ENCODE measurements at places on chromosomes 1 and 21.

- peaks cover 2% of the 10 kb centered on the region for H3K4me1 ChIP-seq
- no peak overlapping the region for H3K27ac ChIP-seq
- no peak overlapping the region for H3K4me3 ChIP-seq
- peak; percentile 24 for DNase-seq
Measured at GRCh38 chr1:53572065-53572814, 113.0 kb downstream of the DMRTB1 start.

- H3K27ac ChIP-seq: peak overlapping the region; percentile 33
- DNase-seq: peak; percentile 63
- no peak overlapping the region for H3K4me3 ChIP-seq
- peaks cover 6% of the 10 kb centered on the region for H3K4me1 ChIP-seq
- H3K27me3 ChIP-seq: peaks cover 14% of the 10 kb centered on the region
Measured at GRCh38 chr1:147700042-147701006, 30.0 kb upstream of the ACP6 start.

- no peak overlapping the region for H3K4me3 ChIP-seq
- peaks cover 4% of the 10 kb centered on the region for H3K27me3 ChIP-seq
- H3K4me1 ChIP-seq: peaks cover 6% of the 10 kb centered on the region
- H3K36me3 ChIP-seq: no peaks in the 10 kb centered on the region
Measured at GRCh38 chr1:39625462-39626273, 13.8 kb downstream of the HEYL start.

DNA sequence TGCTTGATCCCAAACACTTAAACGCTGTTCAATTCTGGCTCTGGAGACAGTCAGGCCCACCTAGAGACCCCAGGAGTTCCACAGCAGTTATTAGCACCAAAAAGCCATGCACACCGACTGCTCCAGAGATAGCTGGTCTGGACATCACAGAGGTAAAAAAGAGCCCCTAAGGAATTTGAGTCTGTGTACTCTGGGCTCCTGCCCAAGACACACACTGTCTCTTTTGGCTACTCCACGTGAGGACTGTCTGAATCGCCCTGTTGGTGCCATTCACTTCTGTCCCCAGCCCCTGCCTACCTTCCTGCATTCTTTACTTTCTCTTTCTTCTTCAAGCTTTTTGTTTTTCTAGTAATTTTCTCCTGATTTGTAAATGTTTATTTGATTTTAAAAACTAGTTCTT lies 197.4 kb downstream of the ADGRL2 start:
- H3K27ac ChIP-seq: no peak overlapping the region
- DNase-seq: no peak
- H3K4me3 ChIP-seq: no peak overlapping the region
- no peaks in the 10 kb centered on the region for H3K27me3 ChIP-seq
- H3K4me1 ChIP-seq: no peaks in the 10 kb centered on the region

DNA sequence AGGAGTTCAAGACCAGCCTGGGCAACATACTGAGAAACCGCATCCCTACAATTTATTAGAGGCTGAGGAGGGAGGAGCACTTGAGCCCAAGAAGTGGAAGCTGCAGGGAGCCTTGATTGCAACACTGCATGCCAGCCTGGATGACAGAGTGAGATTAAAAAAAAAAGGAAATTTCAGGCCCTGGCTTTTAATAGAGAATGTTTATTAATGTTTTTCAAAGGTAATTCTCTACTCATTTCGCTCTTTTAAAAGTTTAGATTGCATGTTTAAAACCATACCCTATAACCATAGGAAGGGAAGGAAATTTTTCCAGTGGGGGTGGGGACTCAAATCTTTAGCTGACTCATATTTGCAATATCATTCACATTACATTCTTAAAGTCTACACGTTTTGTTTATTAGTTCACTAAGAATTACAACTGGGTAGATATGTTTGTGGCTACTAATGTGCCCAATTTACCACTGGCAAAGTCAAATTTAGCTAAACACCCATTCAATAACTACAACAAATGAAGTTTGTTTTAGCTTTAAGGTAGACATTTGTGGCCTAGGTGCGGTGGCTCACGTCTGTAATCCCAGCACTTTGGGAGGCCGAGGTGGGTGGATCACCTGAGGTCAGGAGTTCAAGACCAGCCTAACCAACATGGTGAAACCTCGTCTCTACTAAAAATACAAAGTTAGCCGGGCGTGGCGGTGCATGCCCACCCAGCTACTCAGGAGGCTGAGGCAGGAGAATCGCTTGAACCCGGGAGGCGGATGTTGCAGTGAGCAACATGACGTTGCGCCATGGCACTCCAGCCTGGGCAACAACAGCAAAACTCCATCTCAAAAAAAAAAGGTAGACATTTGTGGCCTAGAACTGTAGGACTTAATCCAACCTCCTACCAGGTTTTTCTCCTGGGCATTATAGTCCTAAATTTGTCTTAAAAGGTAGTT lies 5.0 kb downstream of the KDM5B start:
- H3K4me3 ChIP-seq: peak overlapping the region; percentile 43
- H3K36me3 ChIP-seq: peaks cover 14% of the 10 kb centered on the region
- H3K27ac ChIP-seq: peak overlapping the region; percentile 81
- no peak for DNase-seq

DNA sequence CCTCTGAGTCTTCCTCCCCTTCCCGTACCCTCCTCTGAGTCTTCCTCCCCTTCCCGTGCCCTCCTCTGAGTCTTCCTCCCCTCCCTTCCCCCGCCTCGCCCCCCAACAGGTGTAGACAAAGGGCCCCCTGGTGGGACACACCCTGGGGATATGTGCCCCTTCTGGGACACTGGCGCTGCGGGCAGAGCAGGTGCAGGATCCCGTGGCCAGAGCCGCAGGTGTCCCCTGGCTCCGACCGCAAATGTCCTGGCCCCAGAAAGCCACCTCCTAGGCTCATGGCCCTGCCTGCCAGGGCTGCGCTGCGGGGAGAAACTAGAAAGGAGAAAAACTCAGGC lies 51.5 kb upstream of the ARHGEF16 start:
- no peaks in the 10 kb centered on the region for H3K4me1 ChIP-seq
- H3K27ac ChIP-seq: no peak overlapping the region
- no peak for DNase-seq
- H3K36me3 ChIP-seq: no peaks in the 10 kb centered on the region
- peaks cover 5% of the 10 kb centered on the region for H3K27me3 ChIP-seq

DNA sequence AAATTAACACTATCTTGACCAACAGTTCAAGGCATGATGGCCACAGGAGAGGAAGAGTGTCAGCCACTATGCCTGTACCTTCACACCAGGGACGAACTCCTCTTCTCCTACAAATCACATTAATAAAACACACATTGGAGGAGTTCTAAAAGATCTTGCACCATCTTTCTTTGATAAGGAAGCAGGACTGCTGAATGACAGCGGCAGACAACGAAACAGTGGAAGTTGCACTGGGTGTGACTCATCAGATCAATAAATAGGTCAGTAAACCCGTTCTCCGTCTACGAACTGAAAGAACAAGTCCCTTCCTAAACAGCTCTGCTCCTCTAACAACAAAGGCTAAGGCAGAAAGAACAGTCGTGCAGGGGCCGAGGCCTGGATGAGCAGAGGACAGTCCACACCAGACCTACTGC lies 23.1 kb downstream of the UBE2G2 start:
- H3K36me3 ChIP-seq: peaks cover 87% of the 10 kb centered on the region
- H3K27me3 ChIP-seq: no peaks in the 10 kb centered on the region
- peaks cover 29% of the 10 kb centered on the region for H3K4me1 ChIP-seq
- no peak overlapping the region for H3K27ac ChIP-seq
- H3K4me3 ChIP-seq: no peak overlapping the region

DNA sequence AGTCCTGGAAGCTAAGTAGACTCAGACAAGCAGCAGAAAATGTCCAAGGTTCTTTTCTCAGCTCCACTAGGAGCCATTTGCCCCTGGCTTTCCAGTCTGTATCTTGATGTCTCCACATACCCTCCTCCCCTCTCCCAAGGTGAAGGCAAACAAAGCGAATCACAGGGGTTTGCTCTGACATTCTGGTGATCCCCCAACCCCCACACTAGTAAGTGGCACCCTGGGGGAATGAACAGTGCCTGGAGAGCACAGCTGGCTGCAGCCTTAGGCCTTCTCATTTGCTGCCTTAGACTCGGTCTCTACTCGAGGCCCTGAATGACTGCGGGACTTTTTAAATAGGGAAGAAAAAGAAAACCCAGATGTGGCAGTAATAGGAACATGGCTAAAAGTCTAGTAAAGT lies 15.3 kb downstream of the ERI3 start:
- DNase-seq: no peak
- H3K27ac ChIP-seq: no peak overlapping the region
- H3K36me3 ChIP-seq: peaks cover 57% of the 10 kb centered on the region
- no peak overlapping the region for H3K4me3 ChIP-seq

- no peak overlapping the region for H3K27ac ChIP-seq
- no peaks in the 10 kb centered on the region for H3K4me1 ChIP-seq
- no peak overlapping the region for H3K4me3 ChIP-seq
- H3K27me3 ChIP-seq: peaks cover 28% of the 10 kb centered on the region
- no peak for DNase-seq
Measured at GRCh38 chr21:38567335-38567969, 69.2 kb upstream of the ERG start.

DNA sequence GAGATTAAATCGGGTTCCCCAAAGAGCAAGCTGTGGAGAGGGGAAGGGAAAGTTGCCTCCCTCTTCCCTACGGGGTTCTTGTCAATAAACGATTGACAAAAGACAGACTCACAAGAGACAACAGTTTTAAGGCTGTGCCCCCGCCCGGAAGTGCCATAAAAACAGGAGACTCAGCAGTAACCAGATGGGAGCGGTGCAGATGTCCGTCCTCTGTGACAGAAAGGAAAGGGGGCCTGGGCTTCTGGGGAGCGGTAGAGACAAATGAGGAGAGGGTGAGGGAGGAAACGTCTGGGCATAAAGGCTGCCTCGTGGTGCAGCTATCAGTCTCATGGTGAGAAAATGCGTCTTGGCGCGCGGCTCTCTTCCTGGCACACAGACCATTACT lies 5.9 kb downstream of the TP73 start:
- DNase-seq: no peak
- peaks cover 16% of the 10 kb centered on the region for H3K4me1 ChIP-seq
- peaks cover 62% of the 10 kb centered on the region for H3K27me3 ChIP-seq
- no peak overlapping the region for H3K27ac ChIP-seq
- no peak overlapping the region for H3K4me3 ChIP-seq

DNA sequence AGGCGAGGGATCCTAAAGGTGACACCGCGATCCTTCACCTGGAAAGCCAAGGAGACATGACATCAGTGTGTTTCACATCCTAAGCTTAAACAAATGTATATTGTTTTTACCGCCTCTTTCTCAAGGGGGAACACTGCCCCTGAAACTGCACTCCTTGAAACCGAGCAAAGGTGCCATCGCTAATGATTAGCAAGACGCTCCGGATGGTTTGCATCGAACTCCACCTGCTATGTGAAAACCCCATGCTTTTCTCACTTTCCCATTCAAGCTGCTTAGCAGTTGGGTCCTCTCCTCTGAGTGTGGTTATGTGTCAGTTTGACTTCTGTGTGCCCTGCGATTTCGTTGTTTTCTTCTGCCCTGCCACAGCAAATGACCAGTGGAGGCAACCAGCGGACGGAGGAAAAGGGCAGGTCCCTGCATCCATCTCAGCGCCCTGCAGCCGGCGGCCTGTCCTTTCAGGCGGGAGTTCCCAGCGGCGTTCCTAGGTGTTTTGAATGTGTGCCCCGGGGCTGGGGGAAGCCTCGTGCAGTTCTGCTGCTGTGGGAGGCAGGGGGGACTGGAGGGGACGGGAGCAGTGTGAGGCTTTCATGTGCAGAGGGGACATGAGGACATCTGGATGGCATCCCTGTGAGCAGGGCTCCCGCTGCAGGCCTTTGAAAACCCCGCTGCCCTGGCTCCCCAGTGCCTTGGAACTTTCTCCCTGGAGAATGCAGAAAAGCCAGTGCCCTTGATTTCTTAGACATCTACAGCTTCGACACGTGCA lies 16.1 kb downstream of the ZBTB18 start:
- H3K36me3 ChIP-seq: no peaks in the 10 kb centered on the region
- DNase-seq: no peak
- peaks cover 18% of the 10 kb centered on the region for H3K4me1 ChIP-seq

DNA sequence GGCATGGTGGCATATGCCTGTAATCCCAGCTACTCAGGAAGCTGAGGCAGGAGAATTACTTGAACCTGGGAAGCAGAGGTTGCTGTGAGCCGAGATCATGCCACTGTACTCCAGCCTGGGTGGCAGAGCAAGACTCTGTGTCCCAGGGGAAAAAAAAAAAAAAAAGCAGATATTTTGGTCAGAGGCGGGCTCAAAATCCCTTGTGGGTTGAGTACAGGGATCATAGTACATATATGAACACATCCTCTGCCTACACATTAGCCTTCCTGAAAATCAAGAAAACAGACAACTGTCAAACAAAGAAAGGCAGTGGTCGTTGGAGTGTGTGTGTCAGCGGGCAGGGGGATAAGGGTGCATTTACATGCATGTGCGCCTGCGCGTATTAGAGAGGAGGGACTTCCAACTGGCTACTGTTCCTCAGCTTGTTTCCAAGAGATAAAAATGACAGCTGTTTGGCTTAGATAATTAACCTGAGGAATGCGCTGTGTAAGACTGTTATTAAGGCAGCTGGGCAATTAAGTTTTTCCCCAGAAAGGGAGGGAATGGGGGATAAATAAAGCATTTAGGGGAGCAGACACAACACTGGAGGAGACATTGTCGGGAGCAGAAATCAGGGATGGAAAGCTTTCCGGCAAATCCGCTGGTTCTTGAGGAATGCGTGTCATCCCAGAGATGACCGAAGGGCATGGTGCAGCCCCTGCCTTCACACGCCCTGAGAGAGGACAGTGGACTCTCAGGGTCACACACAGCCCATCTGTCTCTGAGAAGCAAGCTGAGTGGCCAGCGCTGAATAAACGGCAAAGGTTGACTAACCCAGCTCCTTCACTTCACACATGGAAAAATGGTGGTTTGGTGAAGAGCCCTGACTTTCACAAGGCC lies 6.4 kb downstream of the LAMB3 start:
- peaks cover 23% of the 10 kb centered on the region for H3K4me1 ChIP-seq
- H3K27ac ChIP-seq: no peak overlapping the region
- H3K4me3 ChIP-seq: no peak overlapping the region
- H3K36me3 ChIP-seq: no peaks in the 10 kb centered on the region
- no peaks in the 10 kb centered on the region for H3K27me3 ChIP-seq
- no peak for DNase-seq

DNA sequence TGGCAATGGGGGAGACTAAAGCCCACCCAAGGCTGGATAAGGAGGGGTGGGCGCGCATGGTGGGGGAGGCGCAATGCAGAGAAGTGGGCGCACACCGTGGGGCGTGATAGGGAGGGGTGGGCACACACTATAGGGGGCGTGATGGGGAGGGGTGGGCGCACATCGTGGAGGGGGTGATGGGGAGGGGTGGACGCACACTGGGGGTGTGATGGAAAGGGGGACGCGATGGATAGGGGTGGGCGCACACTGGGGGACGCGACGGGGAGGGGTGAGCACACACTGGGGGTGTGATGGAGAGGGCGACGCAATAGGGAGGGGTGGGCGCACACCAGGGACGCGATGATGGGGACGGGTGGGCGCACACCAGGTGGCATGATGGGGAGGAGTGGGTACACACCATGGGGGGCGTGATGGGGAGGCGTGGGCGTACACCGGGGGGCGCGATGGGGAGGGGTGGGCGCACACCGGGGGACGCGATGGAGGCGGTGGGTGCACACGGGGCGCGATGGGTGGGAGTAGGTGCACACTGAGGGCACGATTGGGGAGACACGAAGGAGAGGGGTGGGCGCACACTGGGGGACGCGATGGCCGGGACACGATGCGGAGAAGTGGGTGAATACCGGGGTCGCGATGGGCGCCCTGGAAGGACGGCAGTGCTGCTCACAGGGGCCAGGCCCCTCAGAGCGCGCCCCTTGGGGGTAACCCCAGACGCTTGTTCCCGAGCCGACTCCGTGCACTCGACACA lies 929 bp downstream of the SUMO3 start:
- peaks cover 22% of the 10 kb centered on the region for H3K4me1 ChIP-seq
- peak overlapping the region; percentile 63 for H3K27ac ChIP-seq
- H3K36me3 ChIP-seq: peaks cover 28% of the 10 kb centered on the region
- H3K27me3 ChIP-seq: no peaks in the 10 kb centered on the region

Measured in activated T-cell treated with anti-CD3 and anti-CD28 coated beads, Interleukin-2, amount 50 U/mL, for 24 hours (primary cell).